ENCODE measurements at places on chromosomes 3 and 15.

DNA sequence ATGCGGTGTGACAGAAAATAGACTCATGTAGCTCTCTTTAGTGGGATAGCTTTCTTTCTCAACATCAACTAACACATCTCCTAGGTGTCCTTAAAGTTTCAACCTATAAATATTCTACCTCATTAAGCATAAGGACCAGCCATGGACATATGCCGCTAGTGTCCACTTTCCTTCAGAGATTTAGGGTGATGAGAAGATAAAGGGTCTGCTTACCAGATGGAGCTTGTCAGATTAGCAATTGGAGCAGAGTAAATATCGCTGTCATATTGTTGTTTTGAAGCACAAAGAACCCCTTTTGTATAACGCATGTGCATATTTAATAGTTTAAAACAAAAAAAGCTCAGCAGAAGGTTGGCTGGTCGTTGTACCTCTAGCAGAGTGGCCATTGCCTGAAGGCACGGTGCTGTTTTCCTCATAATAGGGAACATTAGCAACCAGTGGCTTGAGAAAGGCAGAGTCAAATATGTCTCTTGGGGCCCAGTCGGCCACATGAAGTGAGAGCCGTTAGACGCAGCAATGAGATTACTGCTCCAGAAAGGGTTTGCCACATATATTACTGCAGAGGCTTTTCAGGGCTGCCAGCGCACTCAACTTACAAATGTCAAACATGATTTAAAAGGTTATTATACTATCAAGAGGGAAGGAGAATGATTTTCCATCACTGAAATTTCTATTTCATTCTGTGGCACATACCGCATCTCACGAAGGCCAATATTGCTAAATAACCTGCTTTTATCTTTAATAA, 264.2 kb downstream of the ROBO2 start:
- no peak for DNase-seq

DNA sequence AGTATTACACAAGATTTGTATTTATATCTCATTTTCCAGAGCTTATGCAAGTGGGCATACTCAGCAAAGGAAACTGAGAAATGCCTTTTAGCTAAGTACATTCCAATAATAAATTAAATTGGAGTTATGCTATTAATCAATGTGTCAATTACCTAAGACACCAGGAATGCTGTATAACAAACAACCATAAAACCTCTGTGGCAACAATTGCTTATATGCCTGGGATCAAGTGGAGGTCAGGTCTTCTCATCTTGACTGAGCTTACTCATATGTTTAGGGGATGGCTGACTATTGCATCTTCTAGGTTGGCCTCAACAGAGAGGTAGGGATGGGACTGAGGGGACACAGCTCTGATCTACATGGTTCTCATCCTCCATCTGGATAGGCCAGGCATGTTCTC, 30.7 kb downstream of the CD200R1L start:
- DNase-seq: no peak

- DNase-seq: no peak
Measured at GRCh38 chr3:148459931-148460513, 237.7 kb upstream of the AGTR1 start.

DNA sequence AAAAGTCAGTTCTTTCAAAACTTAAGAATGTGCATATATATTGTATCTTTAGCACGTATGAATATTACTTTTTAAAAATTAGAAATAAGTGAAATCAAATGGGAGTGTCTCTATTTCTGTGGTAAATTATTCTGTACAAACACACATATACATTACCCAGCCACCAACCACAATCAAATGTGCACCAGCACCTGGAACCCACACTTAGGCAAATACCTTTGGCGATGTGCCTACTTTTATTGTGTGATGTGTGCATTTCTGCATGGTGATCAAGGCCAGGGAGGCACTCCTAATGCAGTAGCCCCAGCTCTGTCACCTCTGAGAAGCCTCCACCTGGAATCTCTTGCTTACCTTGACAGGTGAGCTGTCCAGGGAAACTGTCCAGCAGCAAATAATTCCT, 76.9 kb downstream of the PIK3R4 start:
- no peak for DNase-seq

DNA sequence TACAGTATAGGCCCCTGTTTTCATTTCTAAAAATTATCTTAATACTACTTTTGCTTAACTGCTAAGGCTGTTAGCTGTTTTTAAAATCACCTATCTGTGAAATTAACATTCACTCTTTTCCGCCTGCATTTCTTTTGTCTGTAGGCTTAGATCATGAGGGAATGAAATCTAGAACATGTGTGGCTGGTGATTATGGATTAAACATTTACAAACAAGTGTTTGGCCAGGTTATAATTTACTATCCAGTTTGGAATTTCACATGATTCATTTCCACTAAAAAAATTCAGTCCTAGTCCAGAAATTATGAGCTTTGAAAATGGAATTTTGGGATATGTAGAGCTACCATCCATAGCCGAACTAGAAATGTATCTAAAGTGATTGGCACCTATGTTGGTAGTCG, 39.1 kb downstream of the GOLM2 start:
- DNase-seq: no peak

DNA sequence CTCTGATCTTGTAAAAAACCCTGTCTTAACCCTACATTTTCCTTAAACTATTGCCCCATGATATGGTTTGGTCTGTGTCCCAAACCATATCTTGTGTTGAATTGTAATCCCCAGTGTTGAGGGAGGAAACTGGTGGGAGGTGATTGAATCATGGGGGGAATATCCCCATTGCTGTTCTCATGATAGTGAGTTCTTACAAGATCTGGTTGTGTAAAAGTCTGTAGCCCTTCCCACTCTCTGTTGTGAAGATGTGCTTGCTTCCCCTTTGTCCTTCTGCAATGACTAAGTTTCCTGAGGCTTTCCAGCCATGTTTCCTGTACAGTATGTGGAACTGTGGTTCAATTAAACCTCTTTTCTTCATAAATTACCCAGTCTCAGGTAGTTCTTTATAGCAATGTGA, 881.4 kb downstream of the DIPK2A start:
- no peak for DNase-seq

DNA sequence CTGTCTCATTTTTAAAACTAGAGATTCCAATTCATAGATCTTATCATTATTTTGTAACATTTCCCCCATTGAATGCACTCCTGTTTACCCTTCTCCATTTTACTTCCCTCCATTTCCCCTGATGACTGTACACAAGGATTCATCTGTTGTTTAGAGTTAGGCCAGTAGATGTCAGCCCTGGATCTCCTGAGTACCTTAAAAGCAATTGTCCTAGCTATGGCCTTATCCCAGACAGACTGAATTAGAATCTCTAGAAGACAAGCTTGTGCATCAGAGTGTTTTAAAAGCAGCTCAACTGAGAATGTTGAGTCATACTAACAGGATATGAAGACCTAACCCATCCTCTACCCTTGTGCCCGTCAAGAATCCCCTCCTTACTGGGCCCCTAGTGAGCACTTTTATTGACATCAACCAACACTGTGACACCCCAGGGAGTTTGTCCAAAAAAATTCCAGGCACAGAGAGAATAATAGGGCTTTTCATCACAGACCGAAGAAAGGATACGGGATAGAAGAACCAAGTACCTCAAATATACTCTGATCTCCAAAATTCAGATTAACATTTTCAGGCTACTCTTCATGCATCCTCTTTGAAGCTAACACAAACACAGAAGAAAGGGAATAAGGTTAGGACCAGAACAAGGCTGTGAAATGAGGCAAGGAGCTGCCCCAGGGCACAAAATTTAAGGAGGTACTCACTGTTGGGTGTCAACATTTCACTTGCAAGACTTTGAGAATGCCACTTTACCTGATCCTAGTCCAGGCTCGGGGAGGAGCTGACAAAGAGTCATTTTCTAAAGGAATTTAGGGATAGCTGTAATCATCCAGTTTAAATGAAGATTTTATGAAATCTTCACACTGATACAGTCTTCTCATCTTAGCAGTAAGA, 17.1 kb downstream of the ZBED2 start:
- DNase-seq: no peak

DNA sequence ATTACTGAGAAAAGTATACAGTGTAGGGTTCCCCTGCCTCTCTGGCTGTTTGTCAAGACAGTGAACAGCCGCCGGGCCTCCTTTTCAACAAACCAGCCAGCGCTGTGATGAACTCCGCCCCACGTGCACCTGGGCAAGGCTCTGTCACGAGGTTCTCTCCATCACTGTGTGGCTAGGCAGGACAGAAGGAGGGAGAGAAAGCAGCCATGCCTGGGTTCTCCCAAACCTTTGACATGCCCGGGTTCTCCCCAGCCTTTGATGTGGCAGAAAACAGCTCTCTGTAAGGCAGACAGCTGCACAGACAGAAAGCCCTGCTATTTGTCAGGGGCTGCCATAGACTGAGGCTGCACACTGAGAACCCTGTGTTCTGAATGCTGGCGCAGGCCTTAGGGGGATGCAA, 101.4 kb upstream of the TRPM1 start:
- no peak for DNase-seq

- DNase-seq: no peak
Measured at GRCh38 chr3:152314677-152315353, 46.1 kb downstream of the MBNL1 start.

- no peak for DNase-seq
Measured at GRCh38 chr3:111073218-111073617, 1.6 kb downstream of the NECTIN3 start.

GRCh38 chr3:99317201-99317600, 321.2 kb upstream of the COL8A1 start:
- DNase-seq: no peak

GRCh38 chr3:157876556-157876955, 229.7 kb downstream of the SHOX2 start:
- no peak for DNase-seq

DNA sequence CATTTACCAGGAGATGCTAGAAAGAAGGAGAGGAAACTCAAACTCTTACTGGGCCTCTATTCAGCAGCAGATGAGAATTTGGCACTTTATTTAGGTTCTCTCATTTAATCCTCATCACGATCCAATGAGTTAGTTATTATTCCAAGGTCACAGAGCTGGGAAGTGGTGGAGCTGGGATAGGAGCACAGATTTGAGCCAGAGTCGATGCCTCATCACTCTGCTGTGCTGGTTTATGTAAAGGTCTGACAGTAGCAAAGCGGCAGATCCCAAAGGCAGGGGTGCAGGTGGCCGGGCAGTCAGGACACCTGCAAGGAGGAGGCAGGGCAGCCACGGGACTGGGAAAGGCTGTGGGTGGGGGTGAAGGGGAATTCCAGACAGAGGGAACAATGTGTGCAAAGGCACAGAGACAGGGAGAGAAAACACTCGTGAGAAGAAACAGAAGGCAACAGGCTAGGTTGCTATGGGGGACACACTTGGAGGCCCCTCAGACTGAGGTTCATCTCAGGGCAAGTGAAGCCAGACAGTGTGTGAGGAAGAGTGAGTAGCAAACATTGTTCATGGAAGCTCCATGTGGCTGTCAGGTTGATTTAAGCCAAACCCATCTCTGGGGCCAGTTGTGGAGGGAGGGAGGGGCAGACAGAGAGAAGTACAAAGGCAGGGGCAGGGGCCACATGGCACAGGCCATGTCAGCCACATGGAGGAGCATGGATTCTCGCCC, 26.8 kb downstream of the RAB6B start:
- no peak for DNase-seq

DNA sequence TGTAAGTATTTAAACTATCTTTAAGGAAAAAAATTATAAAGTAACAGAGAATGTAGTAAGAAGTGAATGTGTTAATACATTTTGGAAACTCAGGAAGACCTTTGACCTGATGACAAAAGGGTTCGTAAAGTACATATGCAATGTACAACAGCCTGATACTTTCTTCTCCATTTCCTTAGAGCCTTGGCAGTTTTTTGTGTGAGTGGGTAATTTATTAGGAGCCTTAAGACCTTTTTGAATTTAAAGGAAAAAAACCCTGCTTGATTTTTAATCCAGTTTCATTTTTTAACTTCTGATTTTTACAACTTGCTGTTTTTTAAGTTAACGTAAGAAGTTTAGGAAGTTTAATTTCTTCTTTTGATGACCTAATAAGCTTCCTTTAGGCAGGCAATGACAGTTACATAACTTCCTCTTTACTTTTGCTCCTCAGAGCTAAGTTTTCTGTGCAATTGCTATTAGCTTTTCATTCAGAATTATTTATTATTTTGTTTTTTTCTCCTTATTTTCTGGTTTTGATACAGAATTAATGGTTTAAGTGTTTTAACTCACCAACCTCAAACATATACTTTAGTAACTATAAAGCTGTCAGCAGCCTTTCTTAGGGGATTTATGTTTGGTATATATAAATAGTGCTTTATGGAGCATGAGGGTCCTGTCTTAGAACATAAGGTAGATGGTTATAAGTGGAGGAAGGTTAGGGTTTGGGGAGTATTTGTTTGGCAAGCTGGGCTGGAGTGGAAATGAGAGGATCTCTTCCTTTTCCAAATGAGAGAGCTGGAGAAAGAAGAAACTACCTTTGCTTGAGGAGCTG, 35.2 kb downstream of the ARMC8 start:
- no peak for DNase-seq

- no peak for DNase-seq
Measured at GRCh38 chr3:182041668-182042291, 330.1 kb downstream of the SOX2 start.

GRCh38 chr3:21718161-21718765, 32.7 kb downstream of the ZNF385D start:
- no peak for DNase-seq

DNA sequence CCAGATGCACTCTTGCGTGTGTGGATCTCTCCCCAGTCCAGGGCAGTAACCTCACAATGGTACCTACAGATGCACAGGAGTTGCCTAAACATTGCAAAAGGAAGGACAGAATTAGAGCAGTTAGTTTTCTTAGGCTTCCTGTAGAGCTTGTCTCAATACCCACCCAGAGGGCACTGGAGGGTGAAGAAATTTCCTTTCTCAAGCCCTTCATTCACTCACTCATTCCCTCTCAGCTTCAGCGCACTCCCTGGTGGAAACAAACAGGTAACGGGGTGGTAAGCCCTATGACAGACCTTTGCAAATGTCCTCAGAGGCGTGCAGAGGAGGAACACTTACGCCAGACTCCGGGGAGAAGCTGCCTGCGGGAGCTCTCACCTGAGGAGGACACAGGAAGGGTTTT, 267.4 kb upstream of the HES1 start:
- no peak for DNase-seq

DNA sequence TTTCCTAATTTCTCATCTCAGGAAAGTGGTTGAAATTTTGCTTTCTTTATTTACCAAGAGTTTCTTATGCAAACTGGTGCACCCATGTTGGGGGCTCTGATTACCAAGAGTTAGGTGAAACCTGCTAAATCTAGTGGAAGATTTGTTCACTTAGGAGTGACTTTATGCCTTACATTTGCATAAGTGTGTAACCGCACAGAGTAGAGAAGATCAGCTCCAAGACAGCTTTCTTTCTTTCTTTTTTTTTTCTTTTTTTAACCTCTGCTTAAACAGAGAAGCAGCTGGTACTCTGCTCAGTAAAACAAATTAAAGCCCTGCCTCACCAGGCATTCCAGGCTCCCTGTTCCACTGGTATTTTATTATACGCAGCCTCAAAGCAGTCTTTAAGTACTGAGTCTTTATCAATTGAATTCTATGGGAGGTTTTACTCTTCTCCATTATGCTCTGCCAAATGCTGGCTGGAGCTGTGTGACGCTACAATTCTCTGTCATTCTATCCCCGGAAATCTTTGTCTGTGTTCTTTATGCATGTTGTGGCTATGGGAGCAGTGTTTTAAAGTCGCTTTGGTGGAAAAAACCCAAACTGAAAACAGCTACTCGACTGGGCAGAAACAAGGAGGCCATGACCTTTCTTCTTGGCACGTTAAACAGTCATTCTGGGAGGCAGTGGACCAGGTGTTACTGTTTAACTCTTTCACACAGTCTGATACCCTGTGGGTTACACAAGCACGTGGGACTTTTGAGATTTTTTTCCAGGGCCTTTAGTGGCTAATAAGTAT, 55.2 kb upstream of the GBE1 start:
- DNase-seq: no peak

- no peak for DNase-seq
Measured at GRCh38 chr3:148914936-148915690, 50.0 kb downstream of the CPA3 start.
